Activated CD4-positive, alpha-beta T cell treated with anti-CD3 and anti-CD28 coated beads, Interleukin-2, amount 50 U/mL, for 1 hour (primary cell): ENCODE measurements at places on chromosomes 5 and 9.
A peak's percentile ranks its signal among the peaks of the same experiment; 100 is the strongest.

DNA sequence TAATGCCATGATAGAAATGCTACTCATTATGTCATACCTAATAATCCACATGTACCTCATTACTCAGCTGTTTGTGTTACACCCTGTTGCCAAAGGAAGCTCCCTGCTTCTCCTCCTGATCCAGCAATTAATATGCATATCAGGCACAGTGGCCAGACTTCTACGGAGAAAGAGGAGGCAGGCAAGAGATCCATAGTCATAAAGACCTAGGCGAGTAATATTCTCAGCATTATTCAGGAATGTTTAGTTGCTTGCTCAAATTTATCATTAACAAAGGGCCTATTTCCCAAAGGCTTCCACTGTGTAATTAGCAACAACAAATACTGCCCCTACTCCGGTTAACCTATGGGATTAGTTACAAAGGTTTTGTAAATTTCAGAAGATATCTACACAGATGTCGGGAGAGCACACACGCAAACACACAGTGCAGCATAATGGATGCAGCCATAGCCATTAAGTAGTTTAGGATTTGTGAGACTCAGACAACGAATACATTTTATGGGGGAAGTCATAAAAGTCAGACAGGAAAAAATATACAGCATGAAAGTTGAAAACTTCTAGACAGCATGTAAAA is 192.6 kb downstream of the EFNA5 start:
- DNase-seq = no peak

DNA sequence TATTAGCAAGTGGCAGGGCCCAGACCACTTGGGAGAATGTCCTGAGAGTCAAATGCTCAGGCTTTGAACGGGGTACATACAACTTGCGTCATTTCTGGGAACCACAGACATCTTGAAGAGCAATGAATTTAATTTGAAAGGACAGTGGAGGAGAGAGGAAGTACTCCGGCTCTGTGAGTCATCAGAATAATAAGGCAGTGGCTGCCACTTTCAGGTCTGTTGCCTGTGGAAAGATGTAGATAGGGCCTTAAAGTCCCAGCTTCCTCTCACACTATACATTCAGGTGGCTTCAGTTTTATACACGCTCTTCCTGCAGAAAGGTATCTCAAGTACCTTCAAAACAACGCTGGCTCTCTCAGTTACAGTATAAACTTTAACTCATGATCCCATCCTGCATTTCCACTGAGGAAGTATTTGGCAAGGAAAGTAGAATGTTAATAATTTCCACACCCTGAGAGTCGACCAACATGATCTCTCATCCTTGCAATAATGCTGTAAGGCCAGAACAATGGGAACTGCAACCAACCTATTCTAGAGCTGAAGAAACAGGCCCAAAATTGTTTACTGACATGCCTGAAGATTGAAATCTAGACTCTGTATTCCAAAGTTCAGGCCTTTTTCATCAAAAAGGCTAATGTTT is 6.8 kb upstream of the PRUNE2 start:
- no peak for DNase-seq

- no peak for DNase-seq
Measured at GRCh38 chr9:131366761-131367401, 27.0 kb upstream of the PRRC2B start.

GRCh38 chr9:37801959-37802711 is 1.5 kb downstream of the DCAF10 start:
- no peak for DNase-seq

DNA sequence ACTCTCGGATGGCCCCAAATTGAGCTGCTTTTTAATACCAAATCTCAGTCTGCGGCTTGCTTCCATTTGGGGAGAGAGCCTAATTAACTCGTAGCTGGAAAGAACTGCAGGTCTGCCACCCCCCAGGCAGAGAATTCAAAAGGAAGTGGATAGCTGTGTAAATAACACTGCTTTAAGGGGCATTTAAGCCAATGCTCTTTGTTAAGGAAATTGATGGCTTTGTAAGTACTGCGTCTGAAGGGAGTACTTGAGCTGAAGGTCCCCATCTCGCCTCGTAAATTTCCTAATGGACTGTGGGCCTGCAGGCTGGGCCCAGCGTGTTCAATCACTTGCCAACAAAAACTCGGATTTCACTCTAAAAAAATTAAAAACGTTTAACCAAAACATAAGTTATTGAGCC is 132.7 kb downstream of the PAPPA start:
- no peak for DNase-seq

- no peak for DNase-seq
Measured at GRCh38 chr5:102807878-102808502, 52.9 kb downstream of the PAM start.

- no peak for DNase-seq
Measured at GRCh38 chr9:93129691-93130500, 4.2 kb downstream of the NINJ1 start.

DNA sequence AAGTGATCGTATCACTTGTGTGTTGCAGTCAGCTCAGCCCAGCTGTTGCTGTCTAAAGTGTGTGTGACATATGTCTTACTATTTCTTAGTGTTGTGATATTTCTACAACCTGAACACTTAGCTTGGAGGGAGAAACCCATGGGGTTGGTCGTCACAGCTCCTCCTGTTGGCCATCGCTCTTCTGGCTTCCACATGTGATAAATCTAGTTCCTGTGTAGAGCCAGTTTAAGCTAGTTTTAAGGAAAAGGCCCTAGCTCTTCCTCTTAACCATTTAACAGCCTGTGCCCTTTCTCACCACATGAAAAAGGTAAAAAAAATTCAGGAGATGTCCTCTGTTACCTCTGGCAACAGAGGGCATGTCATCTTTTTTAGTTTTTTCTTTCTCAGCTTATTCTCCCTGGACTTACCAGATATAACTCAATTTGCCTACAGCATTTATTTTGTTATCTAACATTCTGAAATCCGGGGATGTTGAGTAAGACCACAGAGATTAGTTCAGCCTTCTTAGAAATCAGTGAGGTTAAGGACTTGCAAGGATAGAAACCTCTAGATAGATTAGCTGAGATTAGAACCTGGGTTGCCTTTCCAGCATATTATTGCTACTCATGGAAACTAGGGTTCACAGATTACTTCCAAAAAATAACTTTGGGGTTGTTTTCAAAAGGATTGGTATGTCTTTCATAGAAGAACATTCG is 100.4 kb downstream of the GAPVD1 start:
- DNase-seq = no peak

DNA sequence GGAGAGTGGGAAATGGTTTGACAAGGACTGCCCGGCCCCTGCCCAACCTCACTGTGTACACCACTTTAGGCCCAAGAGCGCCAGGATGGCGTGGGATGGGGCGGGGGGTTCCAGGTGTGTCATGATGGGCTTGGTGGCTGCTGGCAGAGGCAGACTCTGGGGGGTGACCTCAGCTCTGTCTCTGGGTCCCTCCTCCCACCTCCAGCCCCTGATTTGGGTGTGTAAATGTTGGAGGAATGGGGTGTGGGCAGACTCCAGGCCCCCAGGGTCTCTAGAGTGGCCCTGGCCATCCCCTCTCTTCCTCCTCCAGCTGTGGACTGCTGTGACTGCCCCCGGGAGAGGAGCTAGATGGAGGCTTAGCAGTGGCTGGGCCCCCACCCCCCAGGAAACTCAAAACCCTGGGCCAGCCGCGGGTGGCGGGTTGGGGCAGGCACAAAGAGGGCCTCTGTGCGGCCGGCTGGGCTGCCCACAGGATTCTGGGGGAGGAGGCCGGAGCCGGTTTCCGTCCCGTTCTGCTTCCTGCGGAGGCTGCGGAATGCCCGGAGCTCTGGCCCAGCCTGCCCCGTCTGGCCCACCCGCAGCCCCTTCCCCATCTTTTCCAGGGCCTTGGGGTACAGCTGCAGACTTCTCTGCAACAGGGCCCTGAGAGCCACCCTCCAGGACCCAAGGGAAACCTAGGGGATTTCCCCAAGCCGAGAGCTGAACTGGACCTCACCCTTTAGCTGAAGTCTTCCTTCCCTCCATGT is 23.1 kb downstream of the CXXC5 start:
- no peak for DNase-seq

DNA sequence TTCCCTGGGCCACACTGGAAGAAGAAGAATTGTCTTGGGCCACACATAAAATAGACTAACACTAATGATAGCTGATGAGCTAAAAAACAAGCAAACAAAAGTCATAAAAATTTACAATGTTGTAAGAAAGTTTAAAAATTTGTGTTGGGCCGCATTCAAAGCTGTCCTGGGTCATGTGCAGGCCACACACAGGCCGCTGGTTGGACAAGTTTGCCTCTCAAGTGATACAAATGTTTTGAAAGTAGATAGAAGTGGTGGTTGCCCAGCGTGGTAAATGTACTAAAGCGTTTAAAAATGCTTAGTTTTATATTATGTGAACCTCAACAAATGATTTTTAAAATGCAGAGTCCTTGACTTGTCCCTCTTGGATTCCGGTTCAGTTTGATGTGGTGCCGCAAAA is 94.9 kb upstream of the TBCA start:
- no peak for DNase-seq

GRCh38 chr9:38687389-38687842 is 32.5 kb downstream of the FAM240B start:
- DNase-seq = peak; percentile 4

DNA sequence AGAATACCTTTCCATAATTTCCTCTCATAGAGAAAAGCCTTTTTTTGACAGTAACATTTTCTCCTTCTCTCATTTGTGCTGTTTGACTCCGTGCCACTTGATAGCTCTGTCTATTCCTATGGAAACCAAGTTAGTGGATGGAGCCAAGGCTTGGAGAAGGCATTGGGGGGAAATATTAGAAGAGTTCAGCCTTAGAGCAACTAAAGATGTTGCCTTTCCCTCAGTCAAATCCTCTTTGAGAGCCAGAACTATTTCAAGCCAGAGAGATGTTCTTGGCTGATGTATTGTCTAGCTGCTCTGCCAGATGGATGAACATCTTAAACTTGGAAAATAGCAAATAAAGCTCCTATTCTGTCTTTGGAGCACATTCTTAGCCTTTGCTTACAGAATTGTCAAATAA is 112.4 kb downstream of the INVS start:
- DNase-seq = no peak

DNA sequence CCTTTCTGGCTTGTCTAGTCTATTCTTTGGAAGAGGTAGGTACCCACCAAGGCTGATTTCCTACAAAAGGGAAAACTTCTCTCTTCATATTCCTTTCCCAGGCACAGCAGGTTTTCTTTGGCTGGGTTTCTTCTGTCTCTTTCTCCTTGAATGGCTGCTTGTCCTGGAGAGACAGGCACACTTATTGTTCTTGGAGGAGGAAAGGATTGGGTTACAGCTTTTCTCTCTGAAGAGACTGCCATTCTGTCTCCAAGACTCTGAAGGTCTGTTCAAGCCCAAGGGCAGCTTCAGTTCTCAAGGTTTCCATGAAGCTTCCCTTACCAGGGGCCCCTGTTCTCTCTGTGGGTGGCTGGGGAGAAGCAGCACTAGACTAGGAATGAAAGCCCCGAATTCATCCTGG is 33.9 kb downstream of the ACTBL2 start:
- DNase-seq = no peak

GRCh38 chr9:127905788-127906191 is 6.4 kb upstream of the ST6GALNAC6 start:
- peak; percentile 76 for DNase-seq

DNA sequence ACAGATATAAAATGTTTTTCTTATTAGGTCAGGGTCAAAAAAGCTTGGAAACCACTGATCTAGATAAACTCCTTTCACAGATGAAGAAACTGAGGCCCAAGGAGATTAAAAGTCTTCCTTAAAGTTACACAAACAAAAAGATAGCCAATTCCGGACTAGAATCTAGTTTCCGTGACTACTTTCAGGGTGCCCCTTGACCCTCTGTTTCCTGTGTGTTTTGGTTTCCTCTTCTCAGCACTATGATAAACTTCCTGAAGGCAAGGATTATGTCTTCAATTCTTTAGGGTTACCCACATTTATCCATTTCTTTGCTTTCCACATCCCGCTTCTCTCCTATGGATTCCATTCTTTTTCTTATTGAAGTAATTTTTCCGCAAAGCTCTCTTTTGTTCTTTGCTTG is 83.1 kb downstream of the ADAMTS12 start:
- no peak for DNase-seq

DNA sequence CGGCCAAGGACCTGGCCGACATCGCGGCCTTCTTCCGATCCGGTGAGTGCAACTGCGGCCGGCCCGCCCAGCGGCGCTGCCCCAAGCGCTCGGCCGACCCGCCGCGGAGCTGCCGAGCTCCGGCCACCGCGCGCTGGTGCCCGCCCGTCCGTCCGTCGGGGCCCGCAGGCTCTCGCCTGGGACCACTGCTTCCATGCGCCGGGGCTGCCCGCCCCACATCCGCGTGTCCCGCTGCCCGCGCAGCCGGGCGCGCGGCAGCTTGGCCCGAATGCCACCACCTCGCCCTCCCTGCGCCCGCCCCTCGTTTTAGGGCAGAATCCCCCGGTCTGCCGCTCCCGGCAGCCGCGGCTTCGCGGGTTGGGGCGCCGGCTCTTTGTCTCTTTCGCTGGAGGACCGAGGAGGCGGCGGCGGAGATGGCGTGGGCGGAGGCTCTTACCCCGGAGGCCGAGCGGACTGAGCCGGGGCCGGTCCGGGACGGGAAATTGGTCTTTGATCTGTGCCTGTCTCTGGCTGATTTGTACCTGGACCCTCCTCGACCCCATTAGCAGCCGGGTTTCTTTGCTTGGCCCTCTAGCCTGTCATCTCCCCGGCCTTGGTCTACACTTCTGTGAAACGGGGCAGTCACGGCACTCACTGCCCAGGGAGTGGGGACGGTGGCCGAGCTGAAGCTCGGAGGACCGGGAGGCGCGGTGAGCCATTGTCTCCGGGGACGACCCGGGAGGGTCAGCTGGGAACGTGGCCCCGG is 871 bp downstream of the TRIO start:
- no peak for DNase-seq

DNA sequence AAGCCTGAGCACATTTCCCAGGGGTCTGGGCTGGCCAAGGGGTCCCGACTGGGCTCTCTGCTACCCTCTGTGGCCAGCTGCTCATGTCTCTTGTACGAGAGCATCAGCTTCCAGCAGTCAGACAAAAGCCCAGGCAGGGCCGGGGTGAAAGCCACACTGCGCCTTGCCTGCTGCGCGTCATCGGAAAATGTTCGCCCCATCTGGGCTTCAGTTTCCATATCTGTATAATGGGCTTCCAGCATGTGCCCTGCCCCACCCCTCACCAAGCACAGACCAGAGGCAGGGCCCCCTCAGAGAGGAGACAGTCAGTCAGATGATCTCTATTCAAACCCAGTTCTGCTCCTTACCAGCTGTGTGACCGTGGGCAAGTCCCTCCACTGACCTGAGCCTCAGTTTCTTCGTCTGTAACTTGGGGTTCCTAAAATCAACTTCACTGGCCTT is 8.0 kb upstream of the GRHPR start:
- DNase-seq = no peak
